ENCODE measurements at places on chromosomes 1 and 21.

DNA sequence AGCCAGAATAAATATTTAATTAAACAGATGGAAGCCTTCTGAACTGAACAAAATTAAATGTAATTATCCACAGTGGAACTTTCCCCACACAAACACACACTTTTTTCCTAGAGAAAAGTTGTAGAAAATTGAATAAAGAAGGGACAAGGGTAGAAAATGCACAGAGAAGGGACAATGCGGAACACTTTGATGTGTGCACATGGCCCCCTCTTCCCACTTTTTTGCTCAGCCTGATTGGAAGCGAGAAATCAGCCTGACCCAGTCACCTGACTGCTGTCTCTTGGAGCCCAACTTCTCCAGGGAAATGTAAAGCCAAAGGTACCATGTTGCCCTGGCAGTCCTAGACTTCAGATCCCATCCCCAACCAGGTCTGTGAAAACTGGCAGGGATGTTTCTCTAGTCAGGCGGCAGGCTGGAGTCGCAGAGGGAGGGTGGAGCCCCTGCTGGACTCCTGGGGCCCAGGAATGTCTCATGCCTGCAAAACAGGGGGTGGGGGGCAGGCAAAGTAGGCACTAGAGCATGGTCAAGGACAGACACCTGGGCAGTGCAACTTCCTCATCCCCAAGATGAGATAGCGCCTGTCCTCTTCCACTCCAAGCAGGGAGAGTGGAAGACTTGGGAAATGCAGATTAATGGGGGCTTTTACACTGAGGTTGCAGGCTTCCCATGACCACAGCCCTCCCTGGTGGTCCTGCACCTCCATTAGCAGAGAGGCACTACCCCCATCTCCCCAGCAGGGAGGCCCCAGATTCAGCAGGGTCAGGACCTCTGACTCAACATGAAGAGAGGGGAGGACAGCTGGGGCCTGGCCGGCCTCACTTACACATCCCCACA lies 2.8 kb downstream of the CERS2 start:
- no peak for DNase-seq

GRCh38 chr1:1397839-1398523 lies 1.2 kb downstream of the CCNL2 start:
- DNase-seq, result no peak

DNA sequence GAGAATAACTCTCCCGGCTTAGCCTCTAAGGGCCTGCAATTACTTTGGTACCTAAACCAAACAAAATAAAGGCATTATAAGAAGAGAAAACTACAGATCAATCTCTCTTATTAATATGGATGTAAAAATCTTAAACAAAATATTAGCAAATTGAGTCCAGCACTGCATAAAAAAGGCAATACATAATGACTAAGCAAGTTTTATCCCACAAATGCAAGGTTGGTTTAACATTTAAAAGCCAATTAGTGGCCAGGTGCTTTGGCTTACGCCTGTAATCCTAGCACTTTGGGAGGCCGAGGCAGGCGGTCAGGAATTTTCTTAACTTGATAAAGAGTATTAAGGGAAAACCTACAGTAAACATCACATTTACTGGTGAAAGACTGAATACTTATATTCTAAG lies 67.1 kb upstream of the MAB21L3 start:
- DNase-seq, result no peak

GRCh38 chr1:42380586-42381279 lies at the start of gene RIMKLA:
Gene RIMKLA, plus strand, starts transcription at chr1:42380792. Its CDS starts 143 bp downstream, at chr1:42380935.
- no peak for DNase-seq

GRCh38 chr21:41847066-41847804 lies 31.9 kb downstream of the PRDM15 start:
- DNase-seq, result no peak

- no peak for DNase-seq
These were observed 37.5 kb upstream of the KCTD3 start for GRCh38 chr1:215529571-215529970.

GRCh38 chr1:54327386-54328065 lies 78.7 kb downstream of the SSBP3 start:
- DNase-seq, result no peak

Data from NCI-H524 treated with DMSO at 0.1 percent for 48 hours (cell line).